Activated CD4-positive, alpha-beta T cell treated with anti-CD3 and anti-CD28 coated beads for 48 hours (primary cell): ENCODE measurements at places on chromosomes 4 and X.

- DNase-seq, result no peak
Observed at GRCh38 chrX:154605566-154605965, 13.5 kb downstream of the CTAG1B start.

GRCh38 chrX:5876984-5877596 lies 351.6 kb downstream of the NLGN4X start:
- peak; percentile 1 for DNase-seq

DNA sequence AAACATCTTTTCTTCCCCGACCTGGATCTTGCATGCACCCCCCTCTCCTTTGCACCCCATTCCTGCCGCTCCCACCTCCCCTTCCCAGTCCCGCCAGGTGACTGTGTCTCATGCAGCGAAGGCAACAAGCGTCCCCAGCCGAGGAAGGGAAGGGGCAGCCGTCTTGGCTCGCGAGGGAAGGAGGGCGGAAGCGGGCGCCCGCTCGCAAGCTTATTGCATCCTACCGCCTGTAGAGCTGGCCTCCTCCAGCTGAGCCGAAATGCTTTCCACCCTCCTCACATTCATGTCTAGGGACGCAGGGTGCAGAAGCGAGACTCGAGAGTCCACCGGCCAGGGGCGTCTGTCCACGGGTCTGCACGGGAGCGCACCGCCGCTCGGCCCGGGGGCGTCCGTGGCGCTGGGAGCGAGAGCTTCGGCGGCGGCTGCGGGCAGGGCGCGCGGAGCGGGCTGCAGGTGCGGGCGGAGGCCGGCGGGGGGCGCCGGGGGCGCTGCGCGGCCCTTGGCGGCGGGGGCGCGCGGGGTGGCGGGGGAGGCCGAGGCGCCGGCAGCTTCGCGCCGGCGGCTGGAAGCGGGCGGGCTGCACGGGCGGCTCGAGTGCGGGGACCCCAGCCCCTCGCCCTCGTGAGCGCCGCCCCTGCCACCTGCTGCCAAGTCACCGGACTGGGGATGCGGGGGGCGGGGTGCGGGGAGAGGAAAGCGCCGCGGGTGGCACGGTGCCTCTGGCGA lies at the start of gene KCNIP4:
TSS of gene KCNIP4 (minus strand) at position 426 of the 726 bp plus-strand sequence.
- DNase-seq, result peak; percentile 6

GRCh38 chrX:125089761-125090445 lies 229.8 kb upstream of the TEX13C start:
- no peak for DNase-seq

DNA sequence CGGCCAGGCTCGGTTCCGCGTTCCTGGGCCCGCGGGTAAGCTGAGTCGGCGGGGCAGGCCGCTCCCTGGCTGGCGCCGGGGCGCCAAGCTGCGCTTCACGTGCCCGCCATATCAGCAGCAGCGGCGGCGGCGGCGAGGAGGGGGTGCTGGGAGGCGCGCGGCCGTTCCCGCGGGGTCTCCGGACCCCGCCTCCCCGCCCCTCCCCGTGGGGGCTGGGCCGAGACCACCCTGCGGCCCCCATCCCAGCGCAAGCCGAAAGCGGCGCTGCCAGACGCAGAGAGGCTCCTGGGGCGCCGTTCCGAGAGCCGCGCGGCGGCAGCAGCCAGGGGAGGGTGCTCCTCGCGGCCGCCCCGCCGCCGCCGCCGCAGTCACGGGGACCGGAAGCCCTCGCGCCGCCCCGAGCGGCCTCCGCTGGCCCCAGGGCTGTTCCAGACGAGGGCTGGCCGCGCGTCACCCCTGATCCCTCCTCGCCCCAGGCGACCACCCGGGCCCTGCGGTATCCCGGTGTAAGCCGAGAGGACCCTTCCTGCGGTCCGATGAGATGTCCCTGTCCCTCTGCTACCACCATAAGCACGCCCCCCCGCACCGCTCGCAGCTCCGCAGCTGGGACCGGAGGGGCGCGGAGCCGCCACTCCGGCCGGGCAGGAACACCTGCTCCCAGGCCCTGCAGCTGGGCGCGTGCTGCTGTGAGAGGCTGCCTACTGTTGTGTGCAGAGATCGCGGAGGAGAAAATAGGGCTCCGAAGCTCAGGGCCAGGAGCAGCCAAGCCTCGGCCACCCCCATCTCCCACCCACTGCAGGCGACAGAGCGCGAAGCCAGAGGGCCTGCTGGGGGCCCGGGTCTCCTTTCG lies 7.5 kb upstream of the BCOR start:
- peak; percentile 32 for DNase-seq

- DNase-seq, result no peak
Observed at GRCh38 chr4:133095591-133095990, 53.5 kb upstream of the PCDH10 start.

- peak; percentile 20 for DNase-seq
Observed at GRCh38 chrX:46268412-46268811, 276.8 kb downstream of the ZNF674 start.

DNA sequence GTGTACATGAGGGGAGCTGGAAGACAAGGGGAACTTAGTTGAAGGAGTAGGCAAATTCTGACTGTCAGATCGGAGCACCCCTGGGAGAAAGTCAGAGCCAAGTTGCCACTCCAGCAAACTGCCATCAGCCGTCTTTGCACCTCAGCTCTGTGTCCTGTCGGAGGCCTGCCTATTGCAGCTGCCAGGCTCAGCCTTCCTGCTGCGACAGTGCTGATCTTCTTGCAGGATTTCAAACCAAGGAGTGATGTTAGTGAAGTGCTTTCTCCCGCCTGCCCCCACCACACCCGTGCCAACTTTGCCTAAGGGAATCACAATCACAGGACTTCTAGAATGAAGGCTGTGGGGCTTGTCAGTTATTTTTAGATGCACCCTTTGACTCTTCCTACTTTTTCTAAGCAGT lies 185.3 kb downstream of the KIT start:
- no peak for DNase-seq

GRCh38 chr4:168440442-168441264 lies 39.6 kb downstream of the DDX60L start:
- DNase-seq, result no peak

- DNase-seq, result no peak
Observed at GRCh38 chrX:24253469-24253868, 60.4 kb downstream of the SUPT20HL2 start.

GRCh38 chr4:3712936-3713335 lies 53.2 kb upstream of the ADRA2C start:
- no peak for DNase-seq

GRCh38 chr4:1055721-1056590 lies 44.5 kb downstream of the FGFRL1 start:
- peak; percentile 84 for DNase-seq

DNA sequence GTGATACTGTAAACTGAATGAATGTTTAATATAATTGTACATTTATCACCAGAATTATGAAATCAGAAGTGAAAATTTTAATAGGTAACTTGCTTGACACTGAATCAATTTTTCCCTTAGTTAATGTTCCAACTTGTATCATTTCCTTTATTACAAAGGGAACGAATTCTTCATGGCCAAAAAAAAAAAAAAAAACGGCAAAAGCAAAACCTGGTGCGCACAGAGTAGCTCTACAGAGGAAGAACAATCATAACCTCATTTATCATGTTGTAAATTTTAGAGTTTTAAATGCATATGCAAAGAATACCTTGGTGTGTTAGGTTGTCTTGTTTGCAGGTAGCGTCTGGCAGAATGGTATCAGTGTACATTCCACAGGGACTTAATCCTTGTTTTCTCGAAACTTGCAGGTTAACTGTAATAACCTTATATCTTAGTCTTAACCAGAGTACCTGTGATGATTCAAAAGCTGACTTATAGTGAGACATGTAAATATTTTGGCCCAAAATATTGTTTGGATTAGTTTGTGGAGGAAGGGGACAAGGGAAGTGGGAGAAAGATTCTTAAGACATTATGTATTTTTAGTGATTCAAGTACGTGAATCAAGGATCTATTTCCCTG lies 70.0 kb downstream of the NPNT start:
- DNase-seq, result no peak

GRCh38 chr4:105741548-105741947 lies 33.0 kb downstream of the GSTCD start:
- no peak for DNase-seq

DNA sequence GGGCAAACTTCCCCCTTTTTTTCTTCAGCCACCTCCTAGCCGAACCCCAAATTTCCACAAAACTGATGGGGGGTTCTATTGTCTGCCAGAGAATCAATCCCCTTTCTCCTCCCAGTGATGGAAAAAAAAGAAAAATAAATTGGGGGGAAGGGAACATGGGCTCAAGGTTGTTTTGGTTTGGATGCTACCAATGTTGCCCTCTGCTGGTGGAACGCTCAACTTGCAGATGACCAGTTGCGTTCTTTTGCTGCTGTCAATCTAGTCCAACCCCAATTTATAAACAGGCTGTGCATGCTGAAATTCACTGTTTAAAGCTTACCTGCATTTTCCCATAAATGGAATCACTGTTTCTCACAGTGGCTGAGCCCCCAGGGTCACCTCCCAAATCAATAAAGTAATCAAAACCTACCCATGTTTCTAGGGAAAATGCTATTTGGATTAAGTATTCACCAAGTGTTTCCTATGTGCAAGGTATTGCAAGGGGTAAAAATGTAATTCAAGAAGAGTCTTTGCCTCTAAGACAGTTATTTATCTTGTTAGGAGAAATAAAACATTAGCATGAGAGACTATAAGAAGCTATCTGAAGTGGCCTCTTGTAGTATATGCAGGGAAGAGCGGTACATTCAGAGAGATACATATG lies 116.7 kb upstream of the TMEM164 start:
- peak; percentile 42 for DNase-seq

DNA sequence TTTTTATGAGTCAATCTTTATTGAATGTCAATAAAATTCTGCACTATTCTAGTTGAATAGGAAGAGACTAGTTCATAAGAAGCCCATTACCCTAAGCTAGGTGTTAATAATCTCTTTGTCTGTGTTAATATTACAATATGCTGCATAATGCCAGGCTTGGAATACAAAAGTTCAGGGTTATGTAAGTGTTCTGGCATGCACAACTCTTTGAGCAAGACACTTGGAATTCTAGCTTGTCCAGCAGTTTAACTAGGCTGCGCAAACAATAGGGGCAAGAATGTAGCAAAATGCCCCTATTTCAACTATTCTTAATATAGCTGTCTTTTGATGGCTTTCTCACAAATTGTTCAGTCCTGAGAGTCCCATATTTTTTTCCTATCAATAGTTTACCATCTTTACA lies 31.3 kb upstream of the ETNPPL start:
- no peak for DNase-seq

GRCh38 chrX:2692221-2693112 lies 1.4 kb downstream of the CD99 start:
- peak; percentile 41 for DNase-seq

DNA sequence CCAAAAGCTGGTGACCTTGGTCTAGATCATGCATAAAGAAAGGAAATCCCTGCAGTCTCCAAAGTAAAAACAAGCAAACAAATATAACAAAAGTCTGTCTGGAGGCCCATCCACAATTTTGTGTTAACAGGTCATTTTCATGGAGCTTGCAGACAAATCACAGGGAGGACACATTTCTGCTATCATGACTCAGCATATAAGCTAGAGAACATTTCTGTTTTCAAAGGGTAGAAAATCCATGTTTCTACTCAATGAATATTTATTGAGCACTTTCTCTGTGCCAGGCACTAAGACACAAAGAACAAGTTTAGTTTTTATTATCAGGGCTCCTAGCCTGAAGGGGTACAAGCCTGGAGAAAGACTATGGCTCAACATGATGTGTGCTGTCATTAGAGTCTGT lies 71.1 kb downstream of the PARM1 start:
- DNase-seq, result no peak

- DNase-seq, result no peak
Observed at GRCh38 chrX:5683996-5684395, 544.7 kb downstream of the NLGN4X start.

GRCh38 chr4:27010334-27010940 lies 149.8 kb downstream of the STIM2 start:
- DNase-seq, result peak; percentile 72

DNA sequence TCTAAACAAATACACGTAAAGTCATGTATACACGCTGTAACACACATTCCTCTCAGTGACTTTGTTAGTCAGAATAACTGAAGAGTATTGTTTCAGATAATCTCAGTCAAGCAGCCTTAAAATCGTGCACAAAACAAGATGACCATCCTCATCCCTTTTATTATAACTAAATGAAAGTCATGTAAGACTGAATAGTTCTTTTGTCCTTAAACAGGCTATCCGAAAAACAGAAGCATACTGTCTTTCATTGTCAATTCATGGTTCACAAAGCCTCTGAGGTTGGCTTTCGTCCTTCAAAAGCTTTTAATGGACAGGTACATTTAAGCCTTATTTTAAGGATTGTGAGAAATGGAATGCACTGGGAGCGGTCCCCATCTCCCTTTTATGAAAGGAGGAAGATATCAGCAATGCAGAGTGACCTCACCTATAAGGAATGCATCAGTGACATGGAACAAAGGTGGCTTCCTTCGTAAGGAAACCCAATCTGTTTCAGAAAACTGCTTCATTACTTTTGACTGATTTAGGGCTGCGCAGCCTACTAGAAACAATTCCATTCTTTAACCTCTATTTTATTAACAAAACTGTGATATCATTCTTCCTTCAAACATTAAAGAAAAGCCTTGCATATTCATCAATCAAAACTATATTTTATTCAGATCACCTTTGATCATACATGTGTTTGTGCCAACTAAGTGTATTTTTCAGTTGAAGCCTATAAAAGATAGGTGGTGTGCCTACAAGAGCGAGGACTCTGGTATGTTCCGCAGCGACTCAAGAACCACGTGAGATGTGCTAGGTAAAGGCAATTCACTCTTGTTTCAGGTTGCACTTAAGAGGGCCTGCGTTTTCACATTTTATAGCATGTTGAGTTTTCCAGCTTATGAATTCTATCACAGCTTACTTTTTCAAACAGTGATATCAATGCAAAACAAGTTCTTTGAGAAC lies 19.2 kb downstream of the SH3RF1 start:
- DNase-seq, result no peak

DNA sequence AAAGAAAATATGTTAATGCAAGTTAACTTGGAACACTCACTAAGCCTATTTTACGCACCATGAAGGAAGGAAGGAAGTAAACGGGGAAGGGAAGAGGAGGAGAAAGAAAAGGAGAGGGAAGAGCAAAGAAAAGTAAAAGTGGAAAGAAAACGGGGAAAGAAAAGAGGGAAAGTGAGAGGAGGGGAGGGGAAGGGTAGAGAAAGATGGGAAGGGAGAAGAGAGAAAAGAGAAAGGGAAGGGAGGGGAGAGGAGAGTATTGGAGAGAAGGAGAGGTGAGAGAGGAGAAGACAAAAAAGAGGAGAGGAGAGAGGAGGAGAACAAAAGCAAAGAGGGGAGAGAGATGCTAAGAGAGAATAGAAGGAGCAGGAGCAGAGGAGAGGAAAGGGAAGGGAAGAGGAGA lies 224.1 kb downstream of the SLITRK2 start:
- DNase-seq, result no peak

GRCh38 chr4:185235843-185236503 lies 26.6 kb downstream of the SNX25 start:
- no peak for DNase-seq

DNA sequence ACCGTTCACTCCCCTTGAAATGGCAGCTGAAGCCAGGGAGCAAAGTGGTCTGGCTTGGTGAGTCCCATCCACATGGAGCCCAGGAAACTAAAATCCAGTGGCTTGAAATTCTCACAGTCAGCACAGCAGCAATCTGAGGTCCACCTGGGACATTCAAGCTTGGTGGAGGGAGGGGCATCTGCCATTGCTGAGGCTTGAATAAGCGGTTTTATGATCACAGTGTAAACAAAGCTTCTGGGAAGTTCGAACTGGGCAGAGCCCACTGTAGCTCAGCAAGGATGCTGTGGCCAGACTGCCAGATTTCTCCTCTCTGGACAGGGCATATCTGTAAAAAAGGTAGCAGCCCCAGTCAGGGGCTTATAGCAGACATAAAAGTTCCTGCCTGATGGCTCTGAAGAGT lies 15.5 kb upstream of the FAAH2 start:
- no peak for DNase-seq
